CD4-positive, alpha-beta T cell treated with Interferon alpha-2 for 1 hour (primary cell): ENCODE measurements at places on chromosomes 16 and 17.
A peak's percentile ranks its signal among the peaks of the same experiment; 100 is the strongest.

DNA sequence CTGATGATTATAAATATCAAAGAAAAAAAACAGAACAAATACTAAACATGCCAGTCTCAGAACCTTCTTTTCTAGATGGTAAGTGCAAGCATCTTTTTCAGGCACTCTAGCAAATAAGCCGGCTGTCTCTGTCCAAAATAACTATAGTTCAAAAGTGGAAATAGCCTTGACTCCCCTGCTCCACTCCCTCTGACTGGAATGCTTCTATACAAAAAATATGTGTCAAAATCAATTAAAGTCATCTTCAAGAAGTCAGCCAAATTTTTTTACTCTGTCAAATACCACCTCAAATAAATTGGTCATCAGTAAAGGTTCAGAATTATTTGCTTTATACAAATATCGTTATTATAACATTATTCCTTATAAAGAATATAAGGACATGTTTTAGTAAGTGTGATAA, 83.6 kb downstream of the CACNG1 start:
- DNase-seq = no peak

DNA sequence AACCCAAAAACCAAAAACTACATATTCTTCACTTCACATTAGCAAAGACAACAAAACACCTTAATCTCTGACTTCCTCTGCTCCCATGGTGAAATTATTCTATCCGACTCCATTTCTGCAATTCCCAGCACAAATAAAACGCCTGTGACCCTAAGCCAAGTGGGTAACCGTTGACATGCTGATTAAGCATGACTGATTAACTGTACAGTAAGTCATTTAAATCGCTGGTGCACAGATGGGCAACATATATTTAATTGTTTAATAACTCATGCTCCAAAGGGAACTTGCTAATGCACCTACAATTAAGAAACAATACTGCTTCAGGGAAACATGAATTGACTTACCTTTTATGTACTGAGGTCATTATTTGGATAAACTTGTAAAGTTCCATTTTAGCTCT, 436.7 kb downstream of the KIF2B start:
- no peak for DNase-seq

DNA sequence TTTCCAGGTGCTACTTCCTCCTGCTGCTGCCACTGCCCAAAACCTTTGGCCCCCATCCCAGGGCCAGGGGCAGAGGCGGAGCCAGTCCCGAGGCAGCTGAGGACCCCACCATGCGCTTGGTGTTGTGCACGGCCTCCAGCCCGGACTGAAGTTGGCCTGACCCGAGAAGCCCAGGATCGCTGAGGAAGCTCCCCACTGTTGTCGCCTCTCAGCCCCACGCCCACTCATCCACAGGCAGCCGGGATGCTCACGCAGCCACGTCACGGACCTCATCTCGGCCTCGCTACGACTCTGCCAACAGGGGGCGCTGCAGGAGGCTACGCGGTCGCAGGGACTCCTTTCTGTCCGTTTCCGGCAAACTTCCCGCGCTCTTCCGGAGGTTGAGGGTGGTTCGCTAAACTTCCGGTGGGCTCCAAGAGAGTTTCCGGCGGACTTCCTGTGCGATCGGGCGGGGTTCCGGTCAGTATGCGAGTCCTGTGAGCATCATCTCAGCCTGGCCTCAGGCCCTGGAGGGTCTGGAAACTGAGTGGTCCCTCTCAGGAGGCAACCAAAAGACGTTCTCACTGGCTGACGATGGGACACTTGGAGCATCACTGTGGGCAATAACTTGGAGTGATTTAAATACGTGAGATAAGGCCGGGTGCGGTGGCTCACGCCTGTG, 12.4 kb downstream of the ZG16B start:
- peak; percentile 79 for DNase-seq

DNA sequence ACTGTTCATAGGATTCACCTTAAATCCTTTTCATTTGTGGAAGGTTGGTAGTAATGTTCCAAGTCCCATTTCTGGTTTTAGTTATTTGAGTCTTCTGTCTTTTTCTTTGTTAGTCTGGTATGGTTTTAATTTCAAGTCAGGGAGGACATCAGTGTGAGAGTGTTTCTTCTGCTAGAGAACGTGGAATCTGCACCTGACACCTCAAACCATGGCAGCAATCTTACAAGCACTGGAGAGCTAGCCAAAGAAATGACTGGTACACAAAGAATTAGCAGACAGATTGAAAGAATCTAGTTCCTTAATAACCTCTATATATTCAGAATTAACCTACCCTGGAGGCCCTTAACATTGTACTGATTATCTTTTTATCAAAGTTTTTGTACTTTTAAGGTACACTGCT, 50.2 kb downstream of the CHCT1 start:
- no peak for DNase-seq

GRCh38 chr17:45821147-45821546, 23.5 kb upstream of the SPPL2C start:
- DNase-seq = no peak

DNA sequence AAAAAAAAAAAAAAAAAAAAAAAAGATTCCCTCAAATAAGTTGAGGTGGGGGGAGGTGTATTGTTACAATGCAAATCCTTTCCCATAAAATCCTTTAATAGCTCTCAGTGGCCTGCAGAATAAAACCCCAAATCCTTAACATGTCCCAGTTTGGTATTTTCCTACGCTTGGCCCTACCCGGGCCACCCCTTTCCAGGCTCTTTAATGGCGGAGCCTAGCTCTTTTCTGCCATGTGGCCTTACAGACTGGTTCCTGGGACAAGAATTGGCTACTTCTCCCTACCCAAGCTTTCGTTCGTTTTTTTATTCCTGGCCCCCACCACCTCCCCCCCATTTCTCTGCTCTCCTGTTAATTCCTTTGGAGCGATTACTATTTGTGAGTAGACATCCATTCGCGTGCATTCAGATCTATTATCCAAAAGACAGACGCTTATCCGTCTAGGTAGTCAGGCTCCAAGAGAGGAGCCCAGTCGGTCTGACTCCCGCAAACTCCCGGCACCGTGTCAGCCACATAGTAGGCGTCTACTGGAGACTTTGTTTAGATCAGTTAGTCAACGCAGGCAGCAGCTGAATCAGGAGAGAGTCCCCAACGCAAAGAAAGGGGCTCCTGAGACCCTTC, 813 bp upstream of the THAP11 start:
- no peak for DNase-seq

- no peak for DNase-seq
Measured at GRCh38 chr16:79267781-79268180, 332.8 kb downstream of the MAF start.

GRCh38 chr17:28033972-28034714, 8.3 kb upstream of the NLK start:
- DNase-seq = no peak

DNA sequence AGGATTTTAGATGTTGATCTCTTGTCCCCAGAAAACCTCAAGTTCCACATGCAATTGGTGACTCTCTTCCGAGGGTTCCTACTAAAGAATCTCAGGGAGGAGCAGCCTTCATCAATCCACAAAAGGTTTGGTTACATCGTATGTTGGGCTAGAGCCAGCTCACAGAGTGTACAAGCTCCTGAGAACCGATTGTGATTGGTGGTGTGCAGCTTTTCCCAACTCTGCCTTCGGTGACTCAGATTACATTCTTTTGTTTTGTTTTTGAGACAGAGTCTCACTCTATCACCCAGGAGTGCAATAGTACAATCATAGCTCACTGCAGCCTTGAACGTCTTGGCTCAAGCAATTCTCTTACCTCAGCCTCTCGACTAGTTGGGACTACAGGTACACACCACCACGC, 172.4 kb downstream of the PMP22 start:
- no peak for DNase-seq

- DNase-seq = no peak
Measured at GRCh38 chr17:80291691-80292487, 31.2 kb downstream of the RNF213 start.

GRCh38 chr17:48543107-48543853, 1.6 kb downstream of the HOXB2 start:
- peak; percentile 54 for DNase-seq

GRCh38 chr17:55990332-55991006, 162.8 kb upstream of the ANKFN1 start:
- DNase-seq = no peak

GRCh38 chr17:66240630-66241029, 11.4 kb upstream of the APOH start:
- no peak for DNase-seq

GRCh38 chr16:54118846-54119245, 167.7 kb downstream of the IRX3 start:
- no peak for DNase-seq

GRCh38 chr17:68094481-68095078, 59.0 kb downstream of the KPNA2 start:
- DNase-seq = no peak

GRCh38 chr16:12293017-12293618, 316.6 kb downstream of the SNX29 start:
- no peak for DNase-seq
